CD4-positive, alpha-beta T cell treated with Interleukin-6 at 100 ng/mL for 8 hours (primary cell): ENCODE measurements at places on chromosomes 2 and 18.

DNA sequence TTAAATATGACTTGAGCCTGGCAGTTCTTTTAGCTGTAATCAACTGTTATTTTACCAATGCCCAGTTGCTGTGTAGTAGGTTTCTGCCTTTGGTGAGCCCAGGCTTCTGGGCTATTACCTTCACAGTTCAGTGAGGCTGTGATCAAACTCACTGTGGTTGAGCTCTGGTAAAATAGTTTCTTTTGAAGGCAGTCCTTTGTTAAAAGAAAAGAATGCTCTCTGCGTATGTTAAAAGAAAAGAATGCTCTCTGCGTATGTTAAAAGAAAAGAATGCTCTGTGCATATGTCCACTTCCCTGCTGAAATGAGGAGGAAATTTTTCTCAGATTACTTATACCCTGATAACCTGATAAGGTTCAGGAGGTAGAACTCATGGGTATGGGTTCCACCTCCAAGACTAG lies 244.3 kb downstream of the RNF144A start:
- DNase-seq: no peak

DNA sequence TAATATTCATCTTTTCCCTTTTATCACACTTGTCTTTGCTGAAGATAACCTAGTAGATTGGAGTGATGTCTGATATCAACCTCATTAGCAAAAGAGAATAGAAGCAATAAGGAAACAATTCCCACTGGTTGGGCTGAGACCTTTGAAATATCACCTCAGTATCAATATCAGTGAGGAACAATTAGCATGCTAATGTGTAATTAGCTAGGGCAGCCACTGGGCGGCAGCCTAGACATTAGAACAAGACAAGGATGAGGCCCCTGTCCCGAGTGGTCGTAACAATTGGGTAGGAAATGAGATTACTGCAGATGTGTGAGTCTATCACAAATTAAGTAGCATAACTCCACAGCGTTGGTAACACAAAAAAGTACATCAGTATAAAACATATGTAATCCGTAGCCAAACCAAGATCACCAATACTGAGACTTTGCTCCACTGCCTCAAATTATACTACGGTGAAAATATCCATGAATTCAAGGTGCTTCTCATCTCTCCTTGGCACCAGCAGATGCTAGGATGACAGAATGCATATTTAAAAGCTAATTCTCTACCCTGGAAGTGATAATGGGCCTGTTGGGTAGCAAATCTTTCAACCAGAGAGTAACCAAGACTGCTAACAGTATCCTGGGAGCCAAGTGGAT lies 99.1 kb downstream of the ALPK2 start:
- peak; percentile 60 for DNase-seq

DNA sequence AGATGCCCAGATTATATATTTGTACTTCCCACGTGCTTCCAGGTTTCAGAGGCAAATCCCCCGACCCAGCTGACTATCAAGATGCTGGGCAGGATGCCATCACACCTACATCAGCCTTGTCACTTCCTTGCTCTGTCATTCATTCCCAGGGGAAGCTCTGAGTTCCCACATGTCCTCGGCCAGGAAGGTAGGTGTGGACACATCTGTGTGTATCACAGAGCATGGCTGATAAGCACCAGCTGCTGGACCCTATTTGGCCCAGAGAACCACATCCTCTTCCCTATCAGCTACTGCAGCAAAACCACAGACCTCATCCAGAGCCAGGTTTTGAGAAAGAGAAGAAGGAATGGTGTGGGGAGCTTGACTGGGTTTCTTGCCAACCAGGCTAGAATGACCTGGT lies 31.9 kb upstream of the ITGA6 start:
- DNase-seq: no peak

DNA sequence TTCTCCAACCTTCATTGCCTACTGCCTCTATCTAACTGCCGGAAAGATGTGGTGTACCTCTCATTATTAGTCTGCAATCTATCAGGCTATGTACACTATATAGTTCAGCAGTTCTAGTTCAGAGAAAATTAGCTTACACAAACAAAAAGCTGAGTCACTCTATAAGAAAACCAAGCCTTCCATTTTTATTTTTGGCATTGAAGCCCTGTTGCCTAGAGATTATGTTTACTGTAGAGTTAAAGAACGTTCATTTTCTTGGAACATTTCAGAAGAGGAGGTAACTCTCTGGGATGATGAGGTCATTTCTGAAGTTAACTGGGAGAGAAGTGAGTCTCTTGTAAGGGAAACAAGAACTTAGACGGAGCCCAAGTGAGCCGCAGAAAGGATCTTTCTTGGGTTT lies 133.5 kb downstream of the FAM124B start:
- DNase-seq: no peak

- no peak for DNase-seq
Measured at GRCh38 chr18:79241755-79242154, 154.0 kb upstream of the NFATC1 start.
